ENCODE measurements at places on chromosomes 16 and 17.

- peak; percentile 88 for DNase-seq
Observed at GRCh38 chr17:7627250-7628121, at the start of gene SAT2. TSS of gene SAT2 (minus strand) at chr17:7627821. CDS start at chr17:7627635, 186 bp downstream.

DNA sequence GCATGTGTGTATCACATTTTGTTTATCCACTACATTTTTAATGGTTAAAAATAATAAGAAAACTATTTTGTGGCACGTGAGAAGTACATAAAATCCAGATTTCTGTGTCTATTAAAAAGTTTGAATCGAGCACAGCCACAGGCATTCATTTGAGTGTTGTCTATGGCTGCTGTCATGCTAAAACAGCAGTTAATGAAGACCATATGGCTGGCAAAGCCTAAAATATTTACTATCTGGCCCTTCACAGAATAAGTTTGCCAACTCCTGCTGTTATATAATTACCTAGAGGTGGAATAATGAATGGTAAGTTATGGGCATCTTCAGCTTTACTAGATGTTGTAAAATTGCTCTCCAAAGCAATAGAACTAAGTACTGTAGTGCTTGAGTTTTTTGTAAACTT, 30.5 kb downstream of the TMEM98 start:
- DNase-seq = no peak

DNA sequence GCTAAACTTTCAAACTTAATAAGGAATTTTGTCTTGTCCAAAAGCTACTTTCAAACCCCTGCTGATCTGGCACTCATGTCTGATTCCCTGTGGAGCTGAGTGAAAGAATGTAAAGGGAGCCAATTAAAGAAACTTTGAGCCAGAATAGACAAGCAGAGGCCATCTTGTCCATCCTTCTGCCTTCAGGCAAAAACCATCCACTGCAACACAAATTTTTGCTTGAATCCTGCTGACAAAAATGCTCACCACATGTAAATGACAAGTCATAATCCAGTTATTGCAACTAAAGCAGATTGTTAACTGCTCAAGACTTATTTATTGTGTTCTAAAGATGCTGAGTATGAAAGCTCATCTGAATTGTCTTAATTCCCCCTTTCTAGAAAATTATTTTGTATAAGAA, 124.0 kb upstream of the HLF start:
- DNase-seq = no peak

GRCh38 chr16:11677451-11677951, 9.2 kb downstream of the SNN start:
- no peak for DNase-seq

DNA sequence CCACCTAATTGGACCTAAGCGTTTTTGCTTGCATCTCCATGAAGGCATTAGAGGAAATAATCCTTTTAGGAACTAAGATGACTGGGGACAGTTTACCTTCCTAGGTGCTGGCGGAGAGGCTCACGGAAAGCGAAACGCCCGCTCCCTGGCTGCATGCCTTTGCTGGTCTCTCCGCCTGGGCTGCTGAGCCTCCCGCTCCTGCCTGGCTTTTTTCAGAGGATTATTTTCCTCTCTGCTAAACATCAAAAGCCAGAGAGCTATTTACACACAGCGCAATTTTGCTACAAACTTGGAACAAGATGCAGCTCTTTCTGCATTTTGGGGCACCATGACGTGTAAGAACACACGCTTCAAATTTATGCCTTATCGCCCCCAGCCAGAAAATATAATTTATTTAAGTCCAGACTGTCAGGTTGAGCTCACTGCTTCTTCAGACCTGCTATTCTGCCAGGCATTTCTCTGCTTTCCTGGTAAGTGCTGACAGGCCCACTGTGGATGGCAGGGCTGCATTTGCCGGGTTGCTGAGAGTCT, 124.4 kb downstream of the SPACA3 start:
- DNase-seq = no peak

- peak; percentile 51 for DNase-seq
Observed at GRCh38 chr16:67528870-67529581, 397 bp downstream of the RIPOR1 start.

DNA sequence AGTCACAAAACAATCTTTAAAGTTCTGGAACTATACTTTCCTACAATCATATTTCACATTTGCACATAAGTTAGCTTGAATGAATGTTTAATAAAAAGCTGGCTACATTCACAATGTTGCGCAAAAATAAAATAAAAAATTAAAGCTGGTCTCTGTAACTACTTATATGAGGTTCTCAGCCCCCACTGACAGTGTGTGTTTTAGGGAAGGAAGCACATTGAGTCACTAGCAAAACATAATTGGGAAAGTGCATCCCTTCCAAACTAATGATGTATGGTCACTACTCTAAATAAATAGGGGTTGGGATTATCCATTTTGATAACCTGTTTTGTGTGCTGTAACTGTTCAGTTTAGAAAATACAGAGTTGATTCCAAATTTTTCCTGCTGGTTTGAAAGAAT, 251.9 kb downstream of the IRX3 start:
- no peak for DNase-seq

DNA sequence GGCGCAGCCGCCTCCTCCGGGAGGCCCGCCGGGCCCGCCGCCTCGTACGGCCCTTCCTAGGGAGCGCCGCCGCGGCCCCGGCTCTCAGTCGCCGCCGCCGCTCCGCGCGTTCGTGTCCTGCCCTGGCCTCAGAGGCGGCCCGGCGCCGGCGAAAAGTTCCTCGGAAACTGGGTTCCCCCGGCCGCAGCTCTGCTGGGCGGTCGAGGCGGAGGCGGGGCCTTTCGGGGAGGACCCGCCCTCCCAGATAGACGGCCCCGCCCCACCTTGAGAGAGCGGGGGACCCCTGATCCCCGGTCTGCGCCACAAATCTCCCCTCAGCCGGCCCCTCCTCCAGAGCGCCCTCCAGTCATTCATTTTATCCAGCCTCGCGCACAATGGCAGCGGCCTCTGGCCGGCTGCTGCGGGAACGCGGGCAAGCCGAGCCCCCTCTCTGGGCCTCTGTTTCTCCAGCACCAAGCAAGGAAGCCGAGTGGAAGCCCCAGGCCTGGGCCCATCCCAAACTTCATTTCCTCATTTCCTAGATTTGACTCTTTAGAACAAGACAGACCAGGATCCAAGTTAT, at the start of gene SREBF1:
Gene SREBF1, minus strand, starts transcription at position 169 of the 562 bp plus-strand sequence. CDS start 169 bp downstream, outside the sequence.
- peak; percentile 85 for DNase-seq

- DNase-seq = no peak
Observed at GRCh38 chr16:87951552-87952538, 611 bp downstream of the BANP start.

DNA sequence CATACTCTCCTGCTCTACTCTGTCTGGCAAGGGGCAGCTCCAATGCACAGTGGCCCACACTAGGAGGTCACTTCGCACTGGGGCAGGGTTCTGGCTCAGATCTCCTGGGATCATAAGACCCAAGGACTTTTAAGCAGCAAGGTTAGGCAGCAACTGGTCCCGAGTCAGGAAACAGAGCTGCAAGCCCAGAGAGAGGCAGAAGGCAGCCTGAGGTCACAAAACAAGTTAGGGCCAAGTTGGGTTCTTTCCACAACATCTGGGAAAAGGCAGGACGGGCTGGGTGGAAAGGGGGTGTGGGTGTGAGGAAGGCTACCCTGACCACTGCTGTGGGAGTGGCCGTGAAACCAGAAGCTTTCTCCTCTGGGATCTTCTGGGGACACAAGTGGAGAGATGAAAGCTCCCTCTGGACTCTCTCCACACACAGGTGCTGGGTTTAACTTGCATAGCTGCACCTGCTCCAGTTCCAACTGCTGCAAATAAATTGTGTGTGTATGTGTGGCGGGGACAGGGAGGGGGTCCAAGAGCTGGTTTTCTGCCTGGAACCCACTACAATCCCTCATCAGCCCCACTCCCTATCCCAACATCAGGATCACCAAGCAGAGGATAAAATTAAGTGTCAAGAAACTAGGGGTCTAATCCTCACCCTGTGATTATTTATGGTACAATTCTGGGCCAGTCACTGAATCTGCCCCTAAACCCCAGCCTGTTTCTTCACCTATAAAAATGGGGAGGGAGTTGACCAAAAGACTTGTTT, 8.0 kb upstream of the TSPOAP1 start:
- peak; percentile 67 for DNase-seq

GRCh38 chr17:76439314-76439928, 13.5 kb downstream of the UBE2O start:
- DNase-seq = no peak

- no peak for DNase-seq
Observed at GRCh38 chr16:89821438-89822187, 5.2 kb upstream of the FANCA start.

DNA sequence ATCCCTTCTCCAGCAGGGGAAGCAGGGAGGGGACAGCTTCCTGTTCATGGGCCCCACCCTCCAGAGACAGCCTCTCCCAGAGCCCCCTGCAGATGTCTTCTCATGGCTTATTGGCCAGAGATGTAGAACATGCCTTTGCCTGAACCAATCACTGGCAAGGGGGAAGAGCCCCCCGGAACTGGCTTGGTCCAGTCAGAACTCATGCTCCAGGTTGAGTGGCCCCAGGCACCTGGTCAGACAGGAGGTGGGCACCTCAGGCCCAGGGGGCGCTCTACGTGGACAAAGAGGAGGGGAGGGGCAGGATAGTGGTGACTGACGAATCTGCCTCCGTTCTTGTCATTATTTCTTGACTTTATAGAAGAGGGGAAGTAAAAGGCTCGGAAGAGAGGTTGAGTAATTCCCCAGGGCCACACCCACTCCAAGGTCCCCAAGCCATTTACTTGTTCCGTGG, 23.6 kb downstream of the RAB11FIP4 start:
- no peak for DNase-seq

- no peak for DNase-seq
Observed at GRCh38 chr17:18161207-18162145, 22.2 kb upstream of the ALKBH5 start.

- peak; percentile 71 for DNase-seq
Observed at GRCh38 chr17:38663125-38663751, 11.5 kb downstream of the EPOP start.

DNA sequence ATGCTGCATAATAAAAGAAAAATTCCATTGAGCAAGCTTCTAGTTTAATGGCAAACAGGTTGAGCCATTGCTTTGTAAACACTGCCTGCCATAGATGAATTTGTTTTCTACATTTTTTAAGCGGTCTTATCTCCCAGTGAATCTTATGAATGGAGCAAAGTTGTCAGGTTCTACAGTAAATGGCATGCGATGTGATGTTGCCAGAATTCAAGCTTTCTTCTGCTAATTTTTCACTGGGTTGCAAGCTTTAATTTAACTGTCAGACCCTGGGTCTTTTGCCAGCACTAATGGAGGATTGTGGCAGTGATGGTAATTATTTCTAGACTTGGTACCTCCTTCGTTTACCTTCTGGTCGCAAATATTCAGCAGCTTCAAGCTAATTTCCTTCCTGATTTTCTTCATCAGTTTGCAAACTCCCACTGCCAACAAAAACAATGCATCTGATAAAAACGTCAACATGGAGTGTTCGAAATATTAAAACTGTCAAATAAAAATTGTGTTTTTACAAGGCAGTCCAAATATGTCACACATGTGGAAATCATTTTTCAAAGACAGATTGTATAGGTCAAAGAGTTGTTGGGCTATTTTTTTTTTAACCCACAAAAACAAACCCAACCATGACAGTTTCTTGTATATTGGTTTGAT, 274.2 kb upstream of the ERCC4 start:
- no peak for DNase-seq

DNA sequence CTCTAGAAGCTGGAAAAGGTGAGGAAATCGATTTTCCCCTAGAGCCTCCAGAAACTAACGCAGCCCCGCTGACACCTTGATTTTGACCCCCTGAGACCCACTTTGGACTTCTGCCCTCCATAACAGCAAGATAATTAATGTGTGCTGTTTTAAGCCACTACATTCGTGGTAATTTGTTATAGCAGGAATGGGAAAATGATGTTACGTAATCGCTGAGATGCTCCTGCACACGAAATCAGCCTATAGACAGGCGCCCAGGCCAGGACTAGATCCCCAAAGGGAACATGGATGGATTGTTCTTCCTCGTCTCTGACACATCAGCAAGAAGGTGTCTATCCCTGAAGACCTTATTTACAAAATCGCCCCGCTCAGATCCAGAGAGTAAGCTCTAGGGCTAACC, 1.4 kb upstream of the MYOCD start:
- DNase-seq = no peak

- no peak for DNase-seq
Observed at GRCh38 chr16:26809461-26809860, 257.3 kb upstream of the C16orf82 start.

DNA sequence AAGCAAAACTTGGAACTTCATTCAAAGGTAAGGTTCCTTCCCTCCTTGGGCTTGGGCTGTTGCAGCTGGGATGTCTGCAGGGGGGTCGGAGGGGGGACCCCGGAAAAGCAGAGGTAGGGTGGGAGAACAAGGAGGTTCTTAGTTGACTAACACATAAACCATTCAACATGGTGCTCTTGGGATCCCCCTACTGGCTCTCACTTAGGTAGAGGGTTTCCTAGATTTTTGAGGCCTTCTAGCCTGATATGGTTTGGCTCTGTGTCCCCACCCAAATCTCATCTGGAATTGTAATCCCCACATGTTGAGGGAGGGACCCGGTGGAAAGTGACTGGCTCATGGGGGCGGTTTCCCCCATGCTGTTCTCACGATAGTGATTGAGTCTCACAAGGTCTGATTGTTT, 93.9 kb downstream of the RGS9 start:
- DNase-seq = no peak

DNA sequence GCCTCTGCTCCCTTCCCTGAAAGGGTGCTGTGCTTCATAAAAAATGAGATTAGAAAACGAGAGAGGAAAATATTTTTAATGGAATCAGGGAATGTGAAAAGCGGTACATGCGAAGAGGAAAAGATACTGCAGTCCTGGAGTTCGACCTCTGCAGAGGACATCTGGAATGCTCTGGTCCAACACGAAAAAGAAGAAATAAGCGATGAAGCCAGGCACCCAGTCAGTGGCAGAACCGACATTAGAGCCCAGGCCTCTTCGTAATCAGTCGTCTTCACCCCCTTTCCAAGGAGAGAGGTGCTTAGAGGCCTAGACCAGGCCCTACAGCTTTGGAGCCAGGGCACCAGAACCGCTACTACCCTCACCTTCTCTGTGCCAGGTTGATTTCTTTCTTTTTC, 459 bp upstream of the MARCHF10 start:
- DNase-seq = no peak

DNA sequence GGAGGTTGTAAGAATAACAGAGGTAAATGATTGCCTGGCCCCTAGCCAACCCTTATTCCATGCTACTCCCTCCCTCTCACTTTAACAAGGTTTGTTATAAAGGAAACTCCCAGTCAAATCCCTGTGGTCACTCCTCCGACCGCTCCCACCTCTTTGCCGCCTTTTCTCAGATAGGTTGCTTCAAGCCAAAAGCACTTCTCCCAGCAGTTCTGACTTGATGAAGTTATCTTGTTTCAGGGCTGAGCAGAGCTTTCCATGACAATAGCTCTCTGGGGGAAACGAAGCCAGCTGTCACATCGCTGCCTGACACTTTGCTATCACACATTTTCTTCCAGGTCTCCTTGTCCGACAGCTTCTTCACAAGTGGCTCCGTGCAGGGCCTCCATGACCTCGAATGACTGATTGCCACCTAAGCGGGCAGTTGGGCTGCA, 278.6 kb downstream of the HAPSTR1 start:
- no peak for DNase-seq
